ENCODE measurements at places on chromosomes 1 and 21.

GRCh38 chr1:5704561-5705514 is 287.4 kb downstream of the NPHP4 start:
- DNase-seq: no peak

GRCh38 chr1:204894606-204895005 is 23.9 kb downstream of the NFASC start:
- no peak for DNase-seq

DNA sequence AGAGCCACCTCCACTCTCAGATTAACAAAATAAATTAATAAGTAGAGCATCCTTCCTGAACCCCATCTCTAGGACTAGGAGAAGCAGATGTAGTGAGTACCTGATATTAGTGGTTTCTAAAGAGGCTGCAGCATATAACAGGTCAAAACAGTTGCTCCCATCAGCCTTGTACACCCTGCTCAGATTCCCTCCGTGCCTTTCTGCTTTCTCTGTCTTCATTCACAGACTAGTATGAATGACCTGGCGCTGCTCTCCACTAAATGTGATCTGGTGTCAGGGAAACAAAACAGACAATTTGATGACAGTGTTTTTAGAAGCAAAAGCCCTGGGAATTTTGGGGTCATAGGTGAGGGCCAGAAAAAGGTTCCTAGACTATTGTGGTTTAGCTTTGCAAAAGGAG is 8.3 kb downstream of the SESN2 start:
- no peak for DNase-seq

- DNase-seq: no peak
Measured at GRCh38 chr1:78650114-78650660, 556 bp downstream of the IFI44 start.

DNA sequence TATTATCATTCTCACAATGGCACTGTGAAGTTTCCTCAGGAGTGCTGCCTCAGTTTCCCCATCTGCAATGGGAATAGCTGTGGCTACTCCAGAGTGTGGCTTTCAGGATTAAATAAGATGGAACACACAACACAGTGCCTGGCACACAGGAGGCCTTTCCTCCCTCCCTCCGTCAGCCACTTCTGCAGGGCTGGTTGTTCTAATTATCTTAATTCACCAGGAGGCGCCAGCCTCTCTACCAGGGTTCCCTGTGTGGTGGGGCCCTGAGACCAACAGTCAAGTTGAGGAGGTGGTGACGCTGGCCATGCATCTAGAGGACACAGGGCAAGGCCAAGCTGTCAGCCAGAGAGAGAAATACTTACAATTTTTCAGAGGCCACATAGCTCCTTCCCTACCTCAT is 6.3 kb upstream of the FOXO6 start:
- peak; percentile 14 for DNase-seq

DNA sequence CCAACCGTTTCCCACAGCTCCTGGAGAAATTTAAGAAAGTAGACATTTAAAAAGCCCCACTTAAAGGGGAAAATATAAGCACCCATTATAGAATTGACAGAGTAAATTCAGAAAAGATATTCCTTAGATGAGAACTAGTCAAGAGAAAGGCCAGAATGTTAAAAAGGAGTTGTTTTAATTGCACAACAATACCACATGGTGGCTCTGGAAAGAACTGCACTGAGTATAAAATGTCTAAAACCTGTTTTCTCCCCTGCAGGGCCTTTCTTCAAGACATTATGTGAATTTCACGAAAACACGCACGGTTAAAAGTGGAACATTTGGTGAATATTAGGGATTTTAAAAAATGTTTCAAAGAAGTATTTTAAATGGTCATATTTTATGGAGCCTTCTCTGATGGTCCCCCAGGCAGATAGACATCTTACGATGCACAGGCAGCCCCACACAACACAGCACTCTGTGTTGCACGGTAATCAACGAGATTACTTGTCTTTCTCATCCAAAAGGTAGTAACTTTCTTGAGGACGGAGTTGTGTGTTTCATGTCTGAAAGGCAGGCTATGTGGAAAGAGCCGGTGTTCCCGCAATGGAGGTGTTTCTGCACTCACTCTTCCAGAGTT is 101.9 kb downstream of the PRRX1 start:
- peak; percentile 61 for DNase-seq

DNA sequence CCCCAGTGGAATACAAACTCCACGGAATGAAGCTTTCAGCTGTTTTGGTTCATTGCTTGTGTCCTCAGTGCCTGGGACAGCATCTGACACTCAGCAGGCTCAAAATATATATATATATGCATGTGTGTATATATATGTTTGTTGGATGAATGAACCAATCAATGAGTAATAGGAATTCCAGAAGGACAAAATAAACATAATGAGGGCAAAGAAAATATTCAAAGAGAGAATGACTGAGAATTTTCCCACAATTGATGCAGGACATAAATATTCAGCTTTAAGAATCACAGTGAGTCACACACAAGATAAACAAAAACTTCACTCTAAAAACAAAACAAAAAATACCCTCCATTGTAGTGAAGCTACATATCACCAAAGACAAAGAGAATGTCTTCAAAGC is 64.0 kb downstream of the CHD5 start:
- no peak for DNase-seq

GRCh38 chr1:183310753-183311479 is 107.3 kb downstream of the NMNAT2 start:
- no peak for DNase-seq

GRCh38 chr1:155126556-155127104 is 1.0 kb upstream of the EFNA1 start:
- peak; percentile 69 for DNase-seq

DNA sequence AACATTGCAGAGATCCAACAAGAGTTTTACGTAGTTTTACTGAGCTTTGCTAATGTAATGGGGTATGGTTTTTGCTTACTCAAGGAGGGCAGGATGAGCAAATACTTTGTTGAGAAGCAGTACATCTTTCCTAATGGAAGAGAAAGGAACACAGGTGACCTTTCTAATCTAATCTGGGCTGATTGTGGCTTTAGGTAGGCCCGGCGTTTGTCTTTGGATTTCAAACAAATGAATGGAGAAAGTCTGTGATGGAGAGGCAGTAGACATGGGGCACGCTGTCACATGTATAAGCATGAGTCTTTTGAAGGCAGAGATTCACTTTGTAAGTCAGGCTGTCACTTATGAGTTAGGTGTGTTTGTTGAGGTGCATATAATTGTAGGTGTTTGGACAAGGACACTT is 1.7 kb downstream of the PLEKHM2 start:
- DNase-seq: no peak

DNA sequence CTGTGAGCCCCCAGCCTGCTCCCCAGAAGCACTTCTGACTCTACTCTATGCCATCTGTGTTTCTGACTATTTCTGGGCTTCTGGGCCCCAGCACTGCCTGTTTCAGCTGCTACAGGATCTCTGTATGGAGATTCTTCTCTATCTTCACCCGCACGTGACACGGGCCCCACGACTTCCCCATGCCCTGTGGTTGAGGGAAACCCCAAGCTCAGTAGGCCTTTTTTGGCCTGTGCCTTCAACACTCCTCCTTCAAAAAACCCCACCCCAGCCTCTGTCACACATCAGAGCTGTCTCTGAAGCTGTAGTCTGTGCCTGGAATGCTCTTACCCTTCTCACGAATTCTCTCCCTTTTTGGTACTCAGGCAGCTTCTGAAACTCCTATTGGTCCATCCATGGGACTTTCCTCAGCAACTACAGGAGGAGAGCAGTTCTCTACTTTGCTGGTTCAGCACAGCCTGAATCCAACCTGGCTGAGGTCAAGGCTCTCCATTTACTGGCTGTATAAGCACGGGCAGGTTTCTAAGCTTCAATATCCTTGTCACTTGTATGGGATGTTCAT is 2.0 kb upstream of the NID1 start:
- no peak for DNase-seq

GRCh38 chr1:207328004-207328403 is 6.5 kb downstream of the CD55 start:
- DNase-seq: no peak

- peak; percentile 20 for DNase-seq
Measured at GRCh38 chr1:118151312-118151937, 33.6 kb downstream of the SPAG17 start.

- no peak for DNase-seq
Measured at GRCh38 chr1:227808566-227808965, 6.9 kb upstream of the PRSS38 start.

DNA sequence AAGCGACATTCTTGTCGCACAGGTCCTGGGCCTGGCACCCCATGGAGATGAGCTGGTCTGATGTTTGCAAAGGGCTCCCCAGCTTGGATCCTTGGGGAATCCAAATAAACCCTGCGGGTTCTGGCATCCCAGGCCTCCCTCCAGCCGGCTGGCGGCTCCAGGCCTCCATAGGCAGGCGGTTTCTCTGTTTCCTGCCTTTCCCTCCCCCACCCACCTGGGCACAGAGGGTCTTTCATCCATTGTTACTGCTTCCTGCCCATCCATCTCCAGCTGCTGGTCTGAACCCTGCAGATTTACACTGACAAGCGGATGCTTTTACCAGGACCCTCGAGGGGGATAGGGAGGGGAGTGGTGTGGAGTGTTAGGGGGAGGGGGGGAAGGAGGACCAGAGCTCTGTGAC is 39.1 kb upstream of the ID3 start:
- no peak for DNase-seq

- no peak for DNase-seq
Measured at GRCh38 chr1:60727552-60727951, 354.8 kb upstream of the NFIA start.

- DNase-seq: peak; percentile 29
Measured at GRCh38 chr1:201503397-201504176, 3.3 kb downstream of the CSRP1 start.

DNA sequence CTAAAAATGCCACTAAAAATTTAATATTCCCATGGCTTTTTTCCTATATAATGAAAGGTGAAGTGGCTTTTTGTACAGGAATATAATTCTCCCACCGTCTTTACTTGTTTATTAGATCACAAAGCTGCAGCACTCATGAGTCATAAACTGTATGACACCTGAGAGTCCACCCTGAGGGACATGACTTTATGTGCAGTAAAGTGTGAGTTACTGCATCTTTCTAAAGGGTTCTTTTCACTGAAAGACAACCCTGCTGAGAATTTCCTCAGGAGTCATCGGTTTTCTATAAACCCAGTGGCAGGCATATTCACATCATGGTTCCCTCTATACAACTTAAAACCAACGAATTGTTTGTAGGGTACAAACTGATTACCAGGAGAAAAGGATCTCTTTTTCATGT is 77.4 kb downstream of the APP start:
- DNase-seq: no peak

DNA sequence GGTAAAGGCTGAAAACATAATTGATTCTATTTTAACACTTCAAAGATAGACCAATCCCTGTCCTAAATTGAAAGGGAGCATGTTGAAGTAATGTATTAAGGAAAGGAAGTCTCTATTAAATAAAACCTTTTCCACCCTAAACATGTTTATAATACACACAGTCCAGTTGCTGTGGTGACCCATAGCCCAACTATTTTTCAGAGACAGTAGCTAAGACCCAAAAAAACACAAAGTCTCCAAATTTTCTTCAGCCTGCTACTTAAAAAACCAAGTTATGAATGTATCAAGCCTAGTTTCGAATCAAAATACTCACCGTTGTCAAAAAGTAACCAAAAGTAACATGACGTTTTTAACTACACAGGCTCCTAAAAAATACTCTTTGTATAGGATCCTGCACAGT is 1.6 kb downstream of the ELK4 start:
- no peak for DNase-seq

GRCh38 chr1:171313319-171313834 is 606 bp upstream of the FMO4 start:
- no peak for DNase-seq

GRCh38 chr1:24696041-24696755 is 49.0 kb upstream of the CLIC4 start:
- DNase-seq: peak; percentile 70

DNA sequence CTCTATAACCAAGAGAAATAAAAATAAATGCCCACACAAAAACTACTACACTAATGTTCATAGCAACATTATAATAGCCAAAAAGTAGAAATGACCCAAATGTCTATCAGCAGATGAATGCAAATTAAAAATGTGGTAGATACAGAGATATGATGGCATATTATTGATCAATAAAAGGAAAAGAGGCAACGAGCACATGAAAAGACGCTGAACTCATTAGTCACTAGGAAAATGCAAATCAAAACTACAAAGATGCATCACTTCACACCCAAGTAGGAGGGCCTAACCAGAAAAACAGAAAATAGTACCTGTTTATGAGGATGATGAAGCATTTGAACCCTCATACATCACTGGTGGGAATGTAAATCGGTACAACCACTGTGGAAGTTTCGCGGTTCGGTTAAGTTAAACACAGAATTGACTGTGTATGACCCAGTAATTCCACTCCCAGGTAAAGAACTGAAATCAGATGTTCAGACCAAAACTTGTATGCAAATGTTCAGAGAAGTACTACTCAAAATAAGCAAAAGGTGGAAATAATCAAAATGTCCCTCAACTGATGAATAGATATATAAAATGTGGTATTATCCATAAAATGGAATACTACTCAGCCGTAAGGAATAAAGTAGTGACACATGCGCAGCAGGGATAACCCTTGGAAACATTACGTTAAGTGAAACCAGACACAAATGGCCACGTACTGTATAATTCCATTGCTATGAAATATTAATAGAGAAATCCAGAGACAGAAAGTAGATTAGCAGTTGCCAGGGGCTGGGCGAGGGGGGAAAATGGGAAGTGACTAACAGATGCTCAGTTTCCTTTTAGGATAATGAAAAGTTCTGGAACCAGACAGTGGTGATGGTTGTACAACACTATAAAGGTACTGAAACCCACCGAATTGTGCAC is 3.1 kb downstream of the USP48 start:
- DNase-seq: no peak

GRCh38 chr1:175708787-175709186 is 34.6 kb downstream of the TNR start:
- DNase-seq: peak; percentile 45

- peak; percentile 43 for DNase-seq
Measured at GRCh38 chr1:169466259-169467230, 19.2 kb downstream of the SLC19A2 start.

- DNase-seq: no peak
Measured at GRCh38 chr1:116246174-116246573, 126.9 kb upstream of the ATP1A1 start.

DNA sequence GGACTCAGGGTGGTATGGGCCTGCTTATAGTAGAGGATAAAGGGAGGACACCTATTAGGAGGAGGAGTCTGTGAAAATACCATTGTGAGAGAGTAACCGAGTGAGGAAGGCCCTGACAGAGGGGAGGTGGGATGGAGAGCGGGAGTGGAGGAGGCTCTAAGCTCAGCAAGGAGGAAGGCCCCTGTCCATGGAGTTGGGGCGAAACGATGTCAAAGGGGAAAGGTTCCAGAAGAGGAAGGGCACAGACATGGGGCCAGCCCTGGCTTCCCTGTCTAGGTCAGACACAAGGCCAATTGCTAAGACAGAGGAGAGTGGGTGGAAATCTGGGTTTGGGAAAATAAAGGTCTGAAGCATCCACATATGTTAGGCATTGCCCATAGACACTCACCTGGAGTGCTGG is 44.2 kb downstream of the ELK4 start:
- DNase-seq: no peak

GRCh38 chr1:192979542-192979941 is 79.6 kb downstream of the UCHL5 start:
- no peak for DNase-seq
